H9 (cell line): ENCODE measurements at places on chromosomes 16 and 17.

DNA sequence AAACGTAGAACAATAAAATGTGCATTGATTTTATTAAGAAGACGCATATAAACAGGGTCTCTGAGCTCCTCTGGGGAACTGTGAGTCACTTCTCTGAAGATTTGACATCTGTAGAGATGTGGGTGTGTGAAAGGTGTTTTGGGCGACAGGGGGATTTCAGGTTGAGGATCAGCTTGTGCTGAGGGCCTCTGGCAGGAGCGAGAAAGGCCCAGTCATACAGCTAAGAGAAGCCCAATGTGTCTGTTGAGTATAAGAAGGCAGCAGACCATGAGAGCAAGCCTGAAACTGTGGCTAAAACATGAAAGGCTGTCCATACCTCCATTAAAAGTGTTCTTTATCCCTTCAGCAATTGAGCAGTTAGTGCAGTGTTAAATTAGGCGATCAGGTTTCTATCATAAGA is 406.5 kb upstream of the MON1B start:
- no peak for DNase-seq

GRCh38 chr17:79802736-79803420 is 6.0 kb upstream of the CBX8 start:
- DNase-seq: peak; percentile 77

DNA sequence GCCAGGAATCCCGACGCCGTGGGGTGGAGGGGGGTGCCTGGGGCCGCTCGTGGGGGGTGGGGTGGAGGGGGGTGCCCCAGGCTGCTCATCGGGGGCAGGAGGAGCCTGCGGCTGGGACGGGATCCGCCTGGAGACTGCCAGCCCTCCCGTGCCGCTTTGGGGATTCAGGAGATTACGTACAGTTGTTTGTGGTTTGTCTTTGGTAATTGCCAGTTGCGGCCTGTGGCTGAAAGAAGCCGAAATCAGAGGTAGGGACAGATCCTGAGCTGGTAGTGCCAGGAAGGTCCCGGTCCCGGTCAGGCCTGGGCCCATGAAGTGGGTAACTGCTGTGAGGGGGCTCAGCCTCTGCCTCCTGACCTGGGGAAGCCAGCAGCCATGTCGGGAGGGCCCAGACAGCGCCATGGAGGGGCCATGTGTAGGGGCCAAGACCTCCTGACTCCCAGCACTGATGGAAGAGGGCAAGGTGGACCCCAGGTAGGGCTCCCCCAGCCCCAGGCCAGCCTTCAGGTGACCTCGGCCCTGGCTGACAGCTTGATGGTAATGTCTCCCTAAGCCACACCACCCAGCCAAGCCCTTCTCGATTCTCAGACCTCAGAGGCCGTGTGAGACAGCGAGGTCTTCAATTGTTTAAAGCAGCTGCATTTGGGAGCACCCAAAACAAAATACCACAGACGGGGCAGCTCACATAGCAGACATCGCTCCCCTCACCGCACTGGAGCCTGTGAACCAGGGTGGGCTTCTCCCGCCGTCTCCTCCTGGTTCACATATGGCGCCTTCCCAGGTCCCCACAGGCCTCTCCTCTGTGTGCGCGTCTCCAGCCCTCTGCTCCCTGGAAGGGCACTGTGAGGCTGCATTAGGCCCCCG is 34.9 kb upstream of the SSTR5 start:
- no peak for DNase-seq

- DNase-seq: peak; percentile 89
These were observed 23.4 kb upstream of the ZFHX3 start for GRCh38 chr16:73071131-73071940.

GRCh38 chr16:69831212-69832123 is 69.3 kb downstream of the WWP2 start:
- DNase-seq: no peak

GRCh38 chr17:61249649-61250299 is 149.9 kb upstream of the TBX2 start:
- no peak for DNase-seq

DNA sequence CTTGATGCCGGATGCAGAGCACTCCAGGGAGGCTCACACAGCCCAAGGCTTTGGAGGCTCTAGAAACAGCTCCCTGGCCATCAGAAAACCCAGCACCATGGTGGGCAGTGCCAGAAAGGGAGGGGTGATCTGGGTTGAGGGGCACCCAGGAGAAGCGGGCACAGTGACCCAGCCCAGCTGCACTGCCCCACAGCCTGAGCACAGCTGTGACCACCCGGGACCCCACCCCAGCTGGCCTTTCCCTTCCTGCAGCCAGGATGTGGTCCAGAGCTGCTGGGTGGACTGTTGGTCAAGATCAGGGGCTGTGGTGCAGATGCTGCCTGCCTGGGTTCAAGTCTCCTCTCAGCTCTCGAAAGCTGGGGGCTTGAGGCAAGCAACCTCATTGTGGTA is 223.1 kb downstream of the ZNF423 start:
- peak; percentile 21 for DNase-seq

GRCh38 chr17:557371-557770 is 157.3 kb downstream of the VPS53 start:
- DNase-seq: no peak
